ENCODE measurements at places on chromosomes 6 and 20.

DNA sequence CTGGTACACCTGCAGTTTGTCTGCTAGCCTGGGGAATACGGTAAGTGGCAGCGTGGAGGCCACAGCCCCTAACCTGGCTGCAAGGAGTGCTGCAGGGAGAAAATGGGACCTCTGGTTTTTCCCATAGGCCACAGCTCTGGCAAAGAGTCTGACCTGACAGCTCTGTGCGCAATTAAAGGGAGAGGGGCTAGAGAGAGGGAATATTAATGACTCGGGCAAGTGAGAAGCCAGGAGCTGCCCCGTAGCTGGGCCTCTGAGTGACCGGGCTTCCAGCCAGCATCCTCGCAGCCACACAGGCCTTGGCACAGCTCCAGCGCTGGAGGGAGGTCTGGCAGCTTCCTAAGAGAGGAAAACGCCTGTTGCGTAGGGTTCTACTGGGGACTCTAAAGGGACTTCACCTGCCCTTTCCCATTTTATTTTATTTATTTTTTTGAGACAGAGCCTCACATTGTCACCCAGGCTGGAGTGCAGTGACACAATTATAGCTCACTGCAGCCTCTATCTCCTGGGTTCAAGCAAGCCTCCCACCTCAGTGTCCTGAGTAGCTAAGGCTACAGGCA lies 18.2 kb upstream of the OCSTAMP start:
- DNase-seq = no peak

- peak; percentile 62 for DNase-seq
Measured at GRCh38 chr6:41846666-41847237, 48.4 kb downstream of the USP49 start.

DNA sequence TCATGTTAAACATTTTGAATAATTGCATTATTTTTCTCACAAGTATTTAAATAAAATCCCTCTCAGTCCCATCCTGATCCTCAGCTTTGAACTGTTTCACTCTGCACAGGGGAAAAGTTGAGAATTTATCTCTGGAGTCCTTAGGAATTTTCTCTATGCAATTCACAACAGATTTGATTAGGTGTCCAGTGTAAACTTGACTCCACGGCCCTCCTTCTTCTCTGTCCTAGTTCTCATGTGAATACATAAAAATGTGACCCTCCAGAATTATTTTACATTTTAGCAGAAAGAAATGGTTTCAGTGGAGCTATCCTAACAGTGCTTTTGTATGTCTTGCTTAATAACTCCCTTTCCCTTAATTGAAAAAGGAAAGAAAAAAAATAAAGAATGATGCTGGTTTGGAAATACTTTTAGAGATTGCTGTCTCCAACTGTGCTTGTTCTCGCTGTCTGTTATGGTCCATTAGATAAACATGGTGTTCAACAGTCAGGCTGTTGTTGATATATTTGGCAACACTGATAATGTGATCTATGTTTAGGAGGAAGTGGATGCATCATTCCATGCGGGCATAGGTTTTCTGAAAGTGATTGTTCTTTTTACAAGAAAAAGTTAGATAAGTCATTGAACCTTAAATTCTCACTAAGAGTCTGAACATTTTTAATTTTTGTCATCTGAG lies 599.4 kb upstream of the CITED2 start:
- DNase-seq = no peak

GRCh38 chr6:85065831-85066230 lies 301.4 kb upstream of the TBX18 start:
- DNase-seq = no peak

DNA sequence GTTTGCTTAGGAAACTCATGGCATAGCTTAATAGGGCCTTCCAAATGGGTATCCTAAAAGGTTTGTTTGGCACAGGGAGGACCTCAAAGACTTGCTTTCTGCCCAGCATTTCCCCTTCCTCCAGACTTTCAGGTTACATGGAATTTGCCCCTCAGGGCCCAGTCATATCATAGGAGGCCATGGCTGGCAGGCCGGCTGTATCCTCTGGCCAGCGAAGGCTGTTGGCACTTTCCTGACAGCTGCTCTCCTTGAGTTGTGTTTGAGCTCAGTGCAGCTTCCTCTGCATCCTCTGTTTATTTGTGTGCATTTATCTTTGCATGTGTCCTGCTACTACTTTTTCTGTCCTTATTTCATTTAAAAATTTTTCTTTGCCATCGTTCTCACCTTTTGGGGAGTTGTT lies 90.9 kb downstream of the ANKS1A start:
- no peak for DNase-seq

DNA sequence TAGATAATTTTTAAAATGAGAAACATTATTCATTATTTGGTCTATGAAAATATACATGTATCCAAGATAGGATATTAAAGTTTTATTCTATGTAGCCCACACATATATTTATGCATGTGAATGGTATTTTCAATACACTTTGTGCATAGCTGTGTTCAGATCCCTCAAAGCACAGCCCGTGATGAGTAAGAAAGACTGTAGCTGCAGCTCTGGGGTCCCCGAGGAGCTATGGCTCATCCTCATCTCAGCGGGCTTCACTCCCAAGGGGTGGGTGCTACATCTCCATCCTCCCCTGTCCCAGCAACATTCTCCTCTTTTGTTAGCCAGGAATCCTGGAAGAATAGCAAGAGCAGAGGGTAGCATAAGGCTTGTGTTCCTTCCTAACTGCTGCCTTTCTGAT lies 130.8 kb downstream of the SAMD5 start:
- no peak for DNase-seq

Data from activated CD4-positive, alpha-beta memory T cell treated with anti-CD3 and anti-CD28 coated beads, Interleukin-2, amount 10 ng/mL, durations not matched to agents 7 days and 5 days (primary cell).